ENCODE measurements at places on chromosomes 5 and 9. TPM values are rescaled to one million over a fixed set of nuclear protein-coding genes. Genes with fewer than 3 reads are reported as not detected.

The ZNF462 gene
- polyA plus RNA-seq = 37.9 TPM

The SPATA6L gene
- polyA plus RNA-seq = 5.3 TPM

The CARD6 gene
- polyA plus RNA-seq = 3.1 TPM

The STXBP1 gene
- 32.2 TPM for polyA plus RNA-seq

The SV2C gene
- 0.08 TPM for polyA plus RNA-seq

The ARL14EPL gene
- polyA plus RNA-seq = not detected

The GFI1B gene
- 0.52 TPM for polyA plus RNA-seq

The HSPA4 gene
- 149 TPM for polyA plus RNA-seq

The LCN15 gene
- 0.23 TPM for polyA plus RNA-seq

The STKLD1 gene
- polyA plus RNA-seq = 4.4 TPM

The RAB3C gene
- polyA plus RNA-seq = 2.6 TPM

The SEMA6A gene
- polyA plus RNA-seq = 72.5 TPM

The GLDC gene
- 22.4 TPM for polyA plus RNA-seq

The PCDHGB2 gene
- polyA plus RNA-seq = 4.0 TPM

The MEGF10 gene
- 1.1 TPM for polyA plus RNA-seq

The KIAA1958 gene
- polyA plus RNA-seq = 18.2 TPM

The SNX24 gene
- polyA plus RNA-seq = 30.0 TPM

The CDH10 gene
- polyA plus RNA-seq = 7.7 TPM

The LRRC19 gene
- polyA plus RNA-seq = 19.4 TPM

The PCDHA9 gene
- 0.03 TPM for polyA plus RNA-seq

The OTP gene
- polyA plus RNA-seq = not detected

The ANP32B gene
- polyA plus RNA-seq = 282 TPM
